DMS53 (cell line): ENCODE measurements at places on chromosomes 12 and 14.

DNA sequence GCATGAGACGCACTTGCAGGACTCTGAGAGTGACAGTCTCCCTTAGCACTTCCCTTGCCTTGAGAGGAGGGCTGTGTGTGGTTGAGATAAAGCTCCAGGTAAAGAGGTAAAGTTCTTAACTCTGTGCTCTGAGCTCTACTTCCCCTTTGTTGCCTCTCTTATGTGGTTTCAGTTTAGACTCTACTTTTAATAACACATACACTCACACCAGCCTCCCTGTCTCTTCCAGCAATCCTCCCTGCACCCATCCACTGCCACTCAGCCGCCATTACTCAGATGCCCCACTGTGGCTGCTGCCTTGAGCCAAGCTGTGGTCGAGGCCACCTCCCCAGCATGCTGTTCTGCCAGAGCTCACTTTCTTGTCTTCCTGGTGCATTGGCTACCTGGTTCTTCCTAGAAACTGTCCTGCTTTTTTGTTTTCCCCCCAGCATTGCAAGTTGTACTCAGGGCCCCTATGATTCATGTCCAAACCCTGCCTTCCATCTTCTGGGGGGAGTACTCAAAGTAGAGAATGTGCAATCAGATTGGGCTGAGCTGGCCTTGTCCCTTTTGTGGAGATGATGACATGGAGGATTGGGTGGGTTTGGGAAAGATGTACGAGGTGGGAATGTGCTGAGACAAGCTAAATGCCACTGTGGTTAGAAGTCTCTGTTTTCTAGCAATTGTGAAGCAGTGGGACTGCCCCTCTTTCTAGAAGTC is 115.5 kb upstream of the PARP11 start:
- no peak for DNase-seq

GRCh38 chr12:57771873-57772428 is at the start of gene METTL1:
Gene METTL1 (minus strand): TSS chr12:57772105. CDS start chr12:57772083, 22 bp downstream.
- peak; percentile 99 for DNase-seq

DNA sequence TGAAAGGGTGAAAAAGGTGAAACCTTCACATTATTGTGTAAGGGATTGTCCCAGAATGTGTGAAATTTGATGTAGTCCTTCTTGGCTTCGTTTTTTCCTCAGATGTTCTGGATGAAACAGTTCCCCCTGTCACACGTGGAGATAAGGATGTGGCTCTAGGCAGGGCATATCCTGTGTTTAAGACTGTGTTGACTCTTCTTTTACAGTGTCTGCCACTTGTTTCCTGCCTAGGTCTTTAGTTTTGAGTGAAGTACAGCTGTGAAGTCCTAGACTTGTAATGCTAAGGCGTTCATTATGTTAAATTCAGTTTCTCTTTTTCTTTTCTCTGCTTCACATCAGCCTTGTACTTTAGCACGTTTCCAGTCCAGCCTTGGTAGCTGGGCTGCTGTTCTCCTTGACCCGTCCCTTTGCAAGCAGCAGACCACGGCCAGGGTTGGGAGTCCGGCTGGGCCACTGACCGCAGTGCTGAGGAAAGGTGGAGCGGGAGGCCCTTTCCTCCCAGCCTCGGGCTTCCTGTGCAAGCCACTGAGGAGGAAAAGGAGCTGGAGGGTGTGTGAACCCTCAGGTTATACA is 59.1 kb downstream of the RASSF3 start:
- peak; percentile 65 for DNase-seq

DNA sequence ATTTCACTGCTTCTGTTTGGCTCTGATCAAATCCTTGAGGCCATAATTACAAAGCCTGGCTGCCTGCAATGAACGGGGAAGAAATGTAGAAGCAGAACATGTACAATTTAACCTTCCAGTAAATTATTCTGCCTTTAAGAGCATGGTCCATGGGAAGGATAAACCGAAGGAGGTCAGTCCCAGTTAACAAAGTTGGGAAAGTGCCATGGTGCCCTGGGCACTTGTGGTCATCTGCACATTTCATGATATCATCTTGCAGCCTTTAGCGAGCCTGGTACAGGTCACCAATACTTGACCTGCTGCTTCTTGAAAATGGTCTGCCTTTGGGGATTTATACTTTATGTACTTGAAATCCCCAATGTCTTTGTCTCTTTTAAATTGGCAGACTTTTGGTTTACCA is 175.9 kb upstream of the KITLG start:
- DNase-seq, result no peak

DNA sequence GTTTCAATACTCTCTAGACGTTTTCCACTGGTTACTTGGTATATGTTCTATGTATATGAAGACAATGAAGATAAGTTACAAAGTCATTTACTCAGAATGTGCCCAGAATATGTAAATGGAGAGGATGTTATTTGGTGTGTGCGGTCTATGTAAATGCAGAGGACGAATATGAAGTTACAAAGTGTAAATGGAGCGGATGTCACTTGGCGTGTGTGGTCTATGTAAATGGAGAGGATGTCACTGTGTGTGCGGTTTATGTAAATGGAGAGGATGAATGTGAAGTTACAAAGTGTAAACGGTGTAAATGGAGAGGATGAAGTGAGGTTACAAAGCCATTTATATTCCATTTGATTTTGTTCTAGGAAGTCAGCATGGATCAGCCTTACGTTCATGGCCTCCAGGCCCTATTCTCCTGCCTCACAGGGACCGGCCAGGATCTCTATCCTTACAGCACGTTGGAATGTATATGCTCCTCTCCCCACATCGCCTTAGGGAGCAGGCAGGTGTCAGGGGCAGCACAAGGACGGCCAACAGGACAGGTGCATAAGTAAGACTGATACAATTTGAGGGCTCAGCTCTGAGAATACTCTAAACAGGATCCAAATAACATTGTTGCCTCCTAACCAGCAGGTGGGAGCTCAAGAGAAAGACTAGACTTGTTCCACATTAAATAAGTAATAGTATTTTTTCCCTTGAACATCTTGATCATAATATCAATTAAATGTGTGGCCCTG is 42.4 kb downstream of the GLRX5 start:
- DNase-seq, result no peak

DNA sequence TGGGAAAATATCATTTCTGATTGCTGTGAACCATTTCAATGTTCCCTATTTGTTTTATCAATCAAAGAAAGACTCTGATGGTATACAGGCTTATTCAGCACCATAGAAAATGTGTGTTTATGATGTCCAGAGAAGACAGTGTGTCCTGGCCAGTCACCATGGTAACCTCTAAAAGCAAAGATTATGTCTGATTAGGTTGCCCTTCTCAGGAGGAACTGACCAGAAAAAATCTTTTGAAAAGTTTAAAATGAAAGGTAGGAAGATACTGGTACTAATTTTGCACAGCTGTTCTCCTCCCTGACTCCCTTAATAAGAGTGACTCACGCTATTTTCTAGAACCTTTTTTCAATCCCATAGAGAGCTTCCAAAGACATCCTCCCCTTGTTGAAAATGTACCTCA is 391.8 kb upstream of the DCN start:
- peak; percentile 54 for DNase-seq

DNA sequence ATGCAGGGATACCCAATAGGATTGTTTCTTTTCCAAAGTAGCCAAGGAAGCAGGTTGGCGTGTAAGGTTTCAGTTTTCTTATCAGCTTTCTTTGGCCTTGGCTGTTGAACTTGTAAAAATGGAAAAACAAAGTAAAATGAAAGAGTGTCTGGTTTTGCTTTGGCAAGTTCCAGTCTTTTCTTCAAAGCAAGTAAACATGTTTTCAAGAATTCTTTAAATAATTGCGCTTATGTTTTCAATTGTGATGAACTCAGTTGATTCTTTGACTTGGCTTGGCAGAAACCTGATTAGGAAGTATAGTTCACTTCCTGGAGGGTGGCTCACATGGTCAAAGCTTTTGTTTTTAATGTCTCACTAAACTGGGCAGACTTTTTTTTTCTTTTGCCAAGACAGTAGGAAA is 112.2 kb upstream of the USP44 start:
- no peak for DNase-seq

GRCh38 chr12:59425798-59426197 is 170.0 kb upstream of the SLC16A7 start:
- no peak for DNase-seq

GRCh38 chr12:111393700-111394300 is 11.9 kb upstream of the SH2B3 start:
- DNase-seq, result no peak

GRCh38 chr12:51222461-51222860 is 4.6 kb upstream of the POU6F1 start:
- no peak for DNase-seq

DNA sequence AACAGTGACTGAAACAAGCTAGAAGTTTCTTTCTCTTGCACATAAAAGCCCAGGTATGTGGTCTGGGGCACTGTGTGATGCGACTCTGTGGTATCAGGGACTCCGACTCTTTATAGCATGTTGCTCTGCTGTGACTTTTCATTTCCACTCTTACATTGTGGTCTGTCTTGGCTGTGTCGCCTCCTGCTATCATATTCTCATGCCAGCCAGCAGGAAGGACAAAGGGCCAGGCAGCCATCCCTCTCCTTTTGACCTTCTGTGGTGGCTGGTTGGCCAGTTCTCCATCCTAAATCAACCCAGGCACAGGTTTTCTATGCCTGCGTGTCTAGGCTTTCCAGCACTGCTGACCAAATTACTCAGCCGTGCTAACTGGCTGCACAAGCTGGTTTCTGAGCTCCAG is 8.0 kb downstream of the ACAD10 start:
- DNase-seq, result no peak

GRCh38 chr12:68276402-68276930 is 23.1 kb upstream of the IL22 start:
- no peak for DNase-seq

- no peak for DNase-seq
Measured at GRCh38 chr12:87310126-87310525, 719.1 kb downstream of the C12orf50 start.

DNA sequence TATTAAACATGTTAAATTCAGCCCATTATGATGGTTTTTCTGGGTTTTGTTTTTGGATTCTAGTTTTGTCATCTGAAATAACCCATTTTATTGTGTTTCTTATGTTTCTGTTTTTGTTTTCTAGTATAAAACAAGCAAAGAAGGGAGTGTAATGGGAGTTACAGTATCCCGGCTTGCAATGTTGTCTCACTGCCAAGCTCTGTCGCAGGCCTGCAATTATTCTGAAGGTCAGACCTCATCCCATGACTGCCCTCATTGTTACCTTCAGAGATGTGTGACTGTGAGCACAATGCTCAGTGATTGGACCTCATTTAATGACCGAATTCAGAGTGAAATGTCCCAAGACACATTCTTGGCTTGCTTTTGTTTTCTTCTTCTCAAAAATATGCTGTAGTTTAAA is 73.0 kb upstream of the ATF1 start:
- DNase-seq, result no peak

DNA sequence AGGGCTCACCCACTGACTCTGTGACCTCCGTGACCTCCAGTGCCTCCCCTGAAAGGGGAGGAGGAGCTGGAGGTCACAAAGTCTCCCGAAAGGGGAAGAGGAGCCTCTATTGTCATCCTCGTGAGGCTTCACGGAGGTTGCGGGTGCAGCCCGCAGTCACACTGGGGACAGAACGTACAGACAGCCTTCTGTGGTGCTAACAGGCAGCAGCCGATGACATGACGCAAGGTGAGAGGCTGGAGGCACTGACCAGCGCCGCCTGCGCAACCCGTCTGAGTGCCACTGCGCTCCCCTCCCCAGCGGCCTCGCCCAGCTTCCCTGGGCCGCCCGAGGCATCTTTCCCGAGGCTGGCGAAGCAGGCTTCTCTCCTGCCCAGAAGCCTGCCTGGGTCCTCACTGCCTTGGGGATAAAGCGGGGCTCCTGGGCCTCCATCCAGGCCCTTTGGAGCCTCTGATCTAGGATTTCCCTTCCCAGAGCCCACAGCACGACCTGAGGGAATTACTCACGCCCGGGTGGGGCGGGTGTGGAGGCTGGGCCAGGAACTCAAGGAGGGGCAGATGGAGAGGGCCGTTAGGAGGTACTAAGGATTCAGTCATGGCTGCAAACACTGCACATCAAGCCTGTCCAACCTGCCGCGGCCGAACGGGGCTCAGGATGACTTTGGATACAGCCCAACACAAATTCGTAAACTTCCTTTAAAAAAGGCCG is 12.3 kb upstream of the LBHD2 start:
- DNase-seq, result no peak

GRCh38 chr14:100450736-100451135 is 127.6 kb downstream of the SLC25A47 start:
- no peak for DNase-seq

- no peak for DNase-seq
Measured at GRCh38 chr12:62776997-62777396, 158.0 kb downstream of the PPM1H start.

GRCh38 chr12:71335963-71336257 is 103.7 kb upstream of the LGR5 start:
- no peak for DNase-seq

DNA sequence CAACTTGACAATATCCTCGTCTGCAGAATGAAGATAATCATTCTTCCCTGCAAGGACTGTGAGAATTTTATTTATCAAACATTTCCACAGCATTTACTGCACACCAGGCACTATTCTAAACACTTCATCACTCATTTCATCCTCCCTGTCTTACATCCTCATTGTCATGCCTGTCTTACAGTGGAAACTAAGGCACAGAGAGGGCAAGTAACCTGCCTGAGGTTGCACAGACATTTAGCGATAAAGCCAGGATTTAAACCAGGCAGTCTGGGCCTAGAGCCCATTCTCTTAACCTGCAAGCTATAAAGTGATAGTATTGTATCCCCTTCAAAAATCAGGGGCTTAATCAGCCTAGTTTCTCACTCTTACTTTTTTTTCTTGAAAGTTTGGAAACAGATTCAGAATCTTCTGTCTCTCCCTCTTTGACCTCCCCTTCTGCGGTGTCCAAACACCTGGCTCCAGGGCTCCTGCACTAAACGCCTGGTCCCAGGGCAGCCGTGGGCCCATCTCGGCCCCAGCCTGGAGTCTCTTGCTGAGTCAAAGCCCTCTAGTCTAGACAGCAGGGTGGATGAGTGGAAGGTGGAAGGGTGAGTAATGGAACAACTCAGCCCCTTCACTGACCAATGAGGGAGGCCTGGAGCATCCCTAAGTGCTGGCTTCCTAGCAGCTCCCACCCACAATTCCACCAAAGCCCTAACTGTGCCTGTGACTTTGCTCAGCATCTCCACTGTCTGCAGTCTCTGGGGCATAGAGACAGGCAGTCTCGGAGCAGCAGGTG is 12.5 kb downstream of the ISM2 start:
- DNase-seq, result no peak

DNA sequence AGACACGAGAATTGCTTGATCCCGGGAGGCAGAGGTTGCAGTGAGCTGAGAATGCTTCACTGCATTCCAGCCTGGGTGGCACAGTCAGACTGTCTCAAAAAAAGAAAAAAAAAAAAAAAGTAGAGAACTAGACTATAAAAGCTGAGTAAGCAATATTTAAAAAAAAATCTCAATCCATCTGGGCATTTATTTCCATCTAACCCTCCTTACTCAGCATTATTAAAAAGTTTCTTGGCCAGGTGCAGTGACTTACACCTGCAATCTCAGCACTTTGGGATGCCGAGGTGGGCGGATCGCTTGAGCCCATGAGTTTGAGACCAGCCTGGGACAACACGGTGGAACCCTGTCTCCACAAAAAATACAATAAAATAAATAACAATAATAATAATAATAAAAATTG is 4.5 kb downstream of the SUPT16H start:
- DNase-seq, result no peak

DNA sequence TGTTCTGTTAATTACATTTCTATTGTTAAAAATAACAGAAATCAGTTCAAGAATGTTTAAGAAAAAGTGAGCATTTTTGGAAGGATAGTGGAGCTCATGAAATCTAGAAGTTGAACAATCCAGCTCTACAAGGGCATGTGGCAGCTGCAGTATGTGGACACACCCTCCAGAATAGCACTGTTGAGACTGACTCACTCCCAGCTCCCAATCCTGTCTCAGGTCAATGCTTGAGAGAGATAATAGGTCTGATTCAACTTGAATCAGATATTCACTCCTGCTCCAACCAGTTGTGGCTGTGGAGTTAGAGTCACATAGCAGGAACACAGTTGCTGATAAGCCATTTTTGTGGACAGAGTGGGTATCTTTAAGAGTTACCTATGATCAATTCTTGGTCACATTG is 113.0 kb upstream of the NTF3 start:
- peak; percentile 89 for DNase-seq
